ENCODE measurements at places on chromosomes 4 and X.

GRCh38 chrX:147680251-147680650 is 231.5 kb upstream of the FMR1 start:
- DNase-seq: no peak

- DNase-seq: no peak
These were observed 55.1 kb downstream of the RS1 start for GRCh38 chrX:18616688-18617406.

- no peak for DNase-seq
These were observed 544.0 kb upstream of the AMOT start for GRCh38 chrX:113384628-113385027.

- DNase-seq: no peak
These were observed 50.4 kb downstream of the MGARP start for GRCh38 chr4:139229534-139230039.

GRCh38 chrX:1536712-1537030 is 314 bp downstream of the P2RY8 start:
- no peak for DNase-seq

- DNase-seq: no peak
These were observed 132.0 kb downstream of the TBL1X start for GRCh38 chrX:9596837-9597236.

- DNase-seq: no peak
These were observed 582.4 kb downstream of the FAM133A start for GRCh38 chrX:94256396-94256795.

- DNase-seq: no peak
These were observed 12.9 kb downstream of the TMEM184C start for GRCh38 chr4:147629783-147630730.

- DNase-seq: no peak
These were observed 75.2 kb downstream of the FAM53A start for GRCh38 chr4:1608821-1609500.

DNA sequence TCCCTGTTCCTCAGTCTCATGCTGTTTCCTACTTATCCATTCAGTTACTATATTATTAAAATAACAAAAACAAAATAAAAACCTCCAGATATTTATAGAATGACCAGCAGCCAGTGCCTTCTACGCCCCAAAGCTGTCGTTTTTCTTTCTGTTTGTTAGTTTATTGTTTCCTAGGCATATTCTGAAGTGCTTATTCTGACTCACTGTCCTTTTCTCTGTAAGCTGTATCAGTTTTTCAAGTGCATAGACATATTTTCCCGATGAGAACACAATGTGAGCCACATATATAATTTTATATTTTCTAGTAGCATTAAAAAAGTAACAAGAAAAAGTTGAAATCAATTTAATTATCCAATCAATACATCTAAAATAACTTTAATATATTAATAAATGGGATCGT is 2158.6 kb upstream of the TENM3 start:
- no peak for DNase-seq

DNA sequence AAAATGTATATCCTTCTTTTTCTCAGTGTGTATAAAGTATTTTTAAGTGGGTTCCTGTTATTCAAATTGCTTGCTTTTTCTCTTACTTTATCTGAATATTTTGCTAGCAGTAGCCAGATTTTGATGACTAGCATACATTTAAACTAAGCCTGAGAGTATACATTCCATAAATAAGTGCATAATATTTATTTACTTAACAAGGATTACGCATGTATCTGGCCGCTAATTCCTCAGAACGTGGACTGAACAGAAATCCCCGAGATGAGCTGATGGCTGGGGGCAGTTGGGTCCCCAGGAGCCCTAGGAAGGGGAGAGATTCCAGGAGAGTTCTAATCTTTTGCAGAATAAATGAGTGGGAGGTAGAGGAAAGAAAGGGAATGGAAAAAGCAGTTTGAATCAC is 91.0 kb downstream of the PHOX2B start:
- DNase-seq: no peak

- no peak for DNase-seq
These were observed 58.2 kb upstream of the MAML3 start for GRCh38 chr4:140212194-140212593.

- DNase-seq: no peak
These were observed 1257.8 kb downstream of the RPA4 start for GRCh38 chrX:98141466-98141865.

GRCh38 chr4:148061141-148061481 is 329.2 kb downstream of the ARHGAP10 start:
- DNase-seq: no peak

DNA sequence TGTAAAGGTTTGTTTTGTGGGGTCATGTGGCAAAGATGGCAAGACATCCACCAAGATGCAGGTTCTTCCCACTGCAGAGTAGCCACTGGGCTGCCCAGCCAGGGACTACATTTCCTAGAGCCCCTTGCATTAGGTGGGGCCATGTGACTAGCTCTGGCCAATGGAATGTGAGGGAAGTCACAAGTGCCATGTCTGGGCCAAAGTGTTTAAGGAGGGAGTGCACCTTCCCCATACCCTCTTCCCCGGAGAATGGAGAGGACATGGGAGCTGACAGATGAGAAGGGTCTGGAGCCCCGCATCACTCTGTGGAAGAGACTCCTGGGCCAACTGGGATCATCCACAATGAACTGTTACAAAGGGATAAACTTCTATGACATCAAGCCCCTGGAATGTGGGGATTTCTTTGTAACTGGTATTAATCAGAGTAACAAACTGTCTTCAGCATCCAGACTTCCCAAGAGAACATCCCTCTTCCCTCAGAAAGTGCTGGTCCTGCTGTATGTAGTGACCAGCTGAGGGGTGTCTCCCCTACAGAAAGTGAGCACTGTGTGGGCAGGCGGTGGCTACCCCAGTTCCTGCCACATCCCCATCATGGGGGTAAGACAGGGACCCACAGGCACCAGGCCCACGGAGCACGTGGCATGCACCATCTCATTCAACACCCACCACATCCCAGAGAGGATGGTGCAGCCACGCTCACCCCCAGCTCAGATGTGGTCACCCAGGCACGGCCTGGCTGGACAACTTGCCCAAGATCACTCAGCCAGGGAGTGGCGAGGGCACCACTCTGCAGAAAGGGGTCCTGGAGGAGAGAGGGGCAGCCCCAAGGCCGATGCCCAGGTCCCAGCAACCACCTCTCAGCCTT is 10.9 kb downstream of the PPP2R2C start:
- DNase-seq: no peak

GRCh38 chr4:37648084-37648817 is 37.9 kb downstream of the RELL1 start:
- no peak for DNase-seq

All from stimulated activated CD4-positive, alpha-beta T cell treated with anti-CD3 and anti-CD28 coated beads, Interleukin-2, amount 100 ng/mL, for 4 hours (primary cell).